Stimulated activated CD4-positive, alpha-beta T cell treated with anti-CD3 and anti-CD28 coated beads, Interleukin-1b, Interleukin-23, amount 100 ng/mL, for 1 hour (primary cell): ENCODE measurements at places on chromosomes 12 and 14.
A peak's percentile ranks its signal among the peaks of the same experiment; 100 is the strongest.

GRCh38 chr12:51792417-51792816 is 56.1 kb downstream of the FIGNL2 start:
- DNase-seq = no peak

DNA sequence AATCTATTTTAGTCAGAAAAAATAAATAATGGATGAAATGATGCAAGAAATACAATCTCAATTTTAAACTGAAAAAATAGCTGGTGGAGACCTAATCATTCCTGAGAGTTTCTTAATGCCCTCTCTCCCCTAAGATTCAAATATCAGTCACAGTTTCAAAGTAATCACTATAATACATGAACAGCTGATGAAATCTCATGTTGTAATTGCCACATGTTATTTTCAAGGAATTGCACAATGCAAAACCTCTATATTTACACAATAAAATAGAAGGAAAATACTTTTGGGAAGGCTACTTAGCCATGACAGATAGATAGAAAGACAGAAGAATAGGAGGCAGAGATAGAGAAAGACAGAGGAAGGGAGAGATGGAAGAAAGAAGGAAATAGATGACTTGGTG is 18.2 kb downstream of the IFNG-AS1 start:
- no peak for DNase-seq

DNA sequence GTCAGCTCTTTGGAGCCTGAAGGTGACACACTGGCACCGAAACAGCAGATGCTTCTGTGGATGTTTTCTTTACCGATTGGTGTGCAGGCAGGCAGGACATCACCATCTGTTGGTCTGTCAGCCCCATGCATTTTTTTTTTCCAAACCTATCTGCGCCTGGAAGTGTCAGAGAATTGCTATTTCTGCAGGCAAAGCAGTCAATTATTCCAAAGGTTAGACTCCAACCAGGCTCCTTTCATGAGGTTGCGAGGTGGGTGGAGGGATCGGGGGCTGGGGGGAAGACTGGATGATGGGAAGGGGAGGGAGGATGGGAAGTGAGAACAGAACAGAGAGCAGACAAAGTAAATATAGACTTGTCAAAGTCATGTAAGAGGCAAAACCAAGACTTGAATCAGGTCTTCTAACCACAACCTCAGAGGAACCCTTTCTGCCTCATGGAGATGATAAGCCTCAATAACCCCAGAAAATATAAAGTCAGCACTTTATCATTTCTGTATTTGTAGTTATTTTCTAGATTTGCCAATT is 117.7 kb downstream of the OTOGL start:
- DNase-seq = no peak

- no peak for DNase-seq
Measured at GRCh38 chr12:50951112-50951511, 1.2 kb upstream of the HIGD1C start.

DNA sequence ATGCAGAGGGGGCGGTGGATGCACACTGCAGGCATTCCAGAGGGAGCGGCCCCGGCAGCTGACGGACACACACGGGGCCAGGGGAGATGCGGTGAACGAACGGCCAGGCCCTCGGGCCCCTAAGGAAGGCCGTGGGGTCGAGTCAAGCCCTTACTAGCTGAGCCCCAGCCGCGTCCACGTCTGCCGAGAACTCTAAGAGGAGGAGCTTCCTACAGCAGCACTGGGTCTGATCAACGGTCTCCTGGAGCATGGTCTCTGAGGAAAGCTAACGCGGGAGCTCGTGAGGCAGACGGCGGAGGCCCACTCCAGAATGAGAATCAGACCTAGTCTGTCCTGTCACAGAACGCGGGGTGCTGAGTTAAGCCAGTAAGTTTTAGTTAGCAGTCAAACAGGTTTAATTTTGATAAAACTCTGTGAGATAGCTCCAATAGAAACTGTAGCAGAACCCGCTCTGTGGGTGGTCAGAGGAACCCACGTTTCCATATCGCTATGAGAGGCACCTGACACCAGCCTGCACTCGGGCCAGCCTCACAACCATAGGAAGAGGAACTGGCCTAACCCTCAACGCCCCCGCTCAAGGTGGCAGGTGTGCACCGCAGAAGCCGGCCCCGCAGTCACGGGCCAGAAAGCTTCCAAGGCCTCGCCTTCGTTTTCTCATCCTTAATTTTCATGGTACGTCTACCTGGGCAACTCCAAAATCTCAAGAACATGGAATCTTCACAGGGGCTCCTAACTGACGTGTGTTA is 55.5 kb downstream of the CDC42BPB start:
- DNase-seq = no peak

GRCh38 chr14:22231018-22231417 is 358.0 kb downstream of the DAD1 start:
- DNase-seq = no peak

GRCh38 chr12:100987552-100988521 is 193.3 kb downstream of the ANO4 start:
- DNase-seq = no peak

DNA sequence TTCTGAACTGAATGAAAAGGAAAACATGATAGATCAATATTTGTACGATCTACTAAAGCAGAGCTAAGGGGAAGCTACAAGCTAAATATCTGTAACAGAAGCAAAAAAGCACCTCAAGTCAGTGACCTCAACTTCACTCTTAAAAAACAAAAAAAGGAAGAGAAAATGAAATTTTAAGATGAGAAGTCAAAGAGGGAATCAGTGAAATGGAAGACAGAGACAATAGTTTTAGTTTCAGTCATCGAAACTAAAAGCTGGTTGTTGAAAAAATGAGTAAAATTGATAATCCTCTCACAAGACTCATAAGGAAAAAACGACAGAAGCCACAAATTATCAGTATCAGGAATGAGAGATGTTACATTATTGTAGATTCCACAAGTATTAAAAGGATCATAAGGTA is 11.9 kb upstream of the SLC2A13 start:
- no peak for DNase-seq

GRCh38 chr12:6451348-6452244 is at the start of gene TAPBPL:
TAPBPL (plus strand) TSS chr12:6452042; CDS start chr12:6452249, 207 bp downstream.
- DNase-seq = peak; percentile 37

DNA sequence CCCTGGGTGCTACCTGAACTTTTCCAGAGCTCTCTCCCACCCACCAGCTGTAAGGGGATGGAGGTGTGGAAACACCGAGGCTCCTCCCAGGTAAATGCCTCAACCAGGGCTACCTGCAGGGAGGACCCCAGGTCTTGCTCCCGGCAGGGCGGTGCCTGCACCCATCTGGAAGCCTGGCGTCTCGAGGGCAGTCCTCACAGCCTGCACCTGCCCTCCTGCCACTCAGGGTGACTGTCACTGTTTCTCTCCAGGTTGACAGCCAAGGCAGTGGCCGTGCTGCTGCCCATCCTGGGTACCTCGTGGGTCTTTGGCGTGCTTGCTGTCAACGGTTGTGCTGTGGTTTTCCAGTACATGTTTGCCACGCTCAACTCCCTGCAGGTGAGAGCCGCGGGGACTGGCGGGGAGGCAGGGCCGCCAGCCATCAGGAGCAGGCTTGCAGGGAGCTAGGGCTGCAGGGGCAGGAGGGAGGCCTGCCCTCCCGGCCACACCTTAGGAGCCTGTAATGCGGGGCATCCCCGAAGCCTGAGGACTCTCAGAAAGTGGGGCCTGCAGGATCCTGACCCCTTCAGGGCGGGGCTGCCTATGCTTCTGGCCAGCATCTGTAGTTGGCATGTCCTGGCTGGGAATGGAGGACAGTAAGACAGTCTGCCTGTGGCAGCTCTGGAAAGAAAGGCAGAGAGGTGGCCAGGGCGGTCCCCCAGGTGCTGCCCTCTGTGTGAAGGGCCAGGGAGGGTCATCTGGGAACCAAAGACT is 182.3 kb downstream of the ADGRD1 start:
- no peak for DNase-seq

DNA sequence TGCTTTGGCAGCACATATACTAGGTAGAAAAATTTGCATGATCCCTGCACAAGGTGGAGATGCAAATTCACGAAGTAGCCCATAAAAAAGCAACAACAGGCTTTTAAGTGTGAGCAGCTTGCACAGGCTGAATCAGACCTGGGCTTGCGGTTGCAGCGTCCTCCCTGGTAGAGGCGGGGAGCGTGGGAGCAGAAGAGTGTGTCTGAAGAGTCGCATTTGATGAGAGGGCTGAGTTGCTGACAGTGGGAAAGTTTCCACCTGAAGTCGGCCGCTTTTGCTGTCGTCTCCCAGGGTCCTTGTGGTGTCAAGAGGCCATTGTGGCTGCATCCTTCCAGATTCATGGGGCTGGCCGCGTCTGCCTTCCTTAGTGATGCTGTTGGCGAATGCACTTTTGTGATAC is 6.2 kb downstream of the AACS start:
- no peak for DNase-seq

- no peak for DNase-seq
Measured at GRCh38 chr14:78588906-78589305, 418.7 kb downstream of the NRXN3 start.

DNA sequence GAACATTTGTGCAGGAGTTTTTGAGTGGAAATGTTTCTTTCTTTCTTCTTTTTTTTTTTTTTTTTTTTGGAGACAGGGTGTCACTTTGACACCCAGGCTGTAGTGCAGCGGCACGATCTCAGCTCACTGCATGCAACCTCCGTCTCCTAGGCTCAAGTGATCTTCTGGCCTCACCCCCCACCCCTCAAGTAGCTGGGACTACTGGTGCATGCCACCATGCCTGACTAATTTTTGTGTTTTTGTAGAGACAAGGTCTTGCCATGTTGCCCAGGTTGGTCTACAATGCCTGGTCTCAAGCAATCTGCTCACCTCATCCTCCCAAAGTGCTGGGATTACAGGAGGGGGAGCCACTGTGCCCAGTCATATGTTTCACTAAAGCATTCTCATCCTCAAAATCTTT is 69.2 kb upstream of the BCAT1 start:
- DNase-seq = no peak

GRCh38 chr12:69816082-69816481 is 8.9 kb upstream of the MYRFL start:
- no peak for DNase-seq

DNA sequence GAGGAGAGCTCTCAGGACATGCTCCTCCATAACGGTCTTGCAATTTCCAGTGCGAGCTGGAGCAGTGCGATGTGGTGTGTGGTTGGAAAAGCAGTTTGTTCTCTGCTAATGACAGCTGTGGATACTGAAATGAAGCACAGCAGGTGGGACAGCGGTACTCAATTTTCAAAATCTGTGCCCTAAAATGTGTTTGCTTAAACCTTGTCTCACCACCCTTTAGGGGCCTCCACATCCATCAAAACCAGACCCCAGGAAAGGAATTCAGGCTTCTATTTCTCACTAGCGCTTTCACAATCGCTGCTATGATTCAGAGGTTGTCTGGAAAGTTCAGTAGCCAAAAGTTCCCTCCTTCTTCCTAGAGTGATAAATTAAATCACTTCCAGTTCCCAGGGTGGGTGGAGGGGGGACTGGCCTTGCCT is 440.8 kb downstream of the EGLN3 start:
- DNase-seq = no peak

DNA sequence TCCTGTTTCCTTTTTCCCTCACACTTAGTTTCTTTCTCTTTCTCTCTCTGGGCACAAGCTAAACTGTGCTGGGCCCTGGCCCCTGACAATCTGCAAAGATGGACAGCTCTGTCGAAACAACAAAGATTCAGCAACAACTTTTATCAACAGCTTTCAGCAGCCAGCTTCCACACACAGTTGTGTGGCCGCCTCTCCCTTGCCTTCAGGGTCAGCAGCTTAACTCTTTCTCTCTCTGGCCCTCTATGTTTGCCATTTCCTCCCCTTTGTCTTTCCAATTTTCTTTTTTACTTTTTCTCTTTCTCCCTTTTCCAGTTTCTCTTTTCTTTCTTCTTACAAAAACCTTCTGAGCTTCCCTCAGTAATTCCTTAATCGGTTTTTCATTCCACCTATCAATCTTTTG is 43.3 kb downstream of the IQSEC3 start:
- no peak for DNase-seq

- DNase-seq = no peak
Measured at GRCh38 chr12:75212072-75212471, 2.4 kb upstream of the KCNC2 start.

DNA sequence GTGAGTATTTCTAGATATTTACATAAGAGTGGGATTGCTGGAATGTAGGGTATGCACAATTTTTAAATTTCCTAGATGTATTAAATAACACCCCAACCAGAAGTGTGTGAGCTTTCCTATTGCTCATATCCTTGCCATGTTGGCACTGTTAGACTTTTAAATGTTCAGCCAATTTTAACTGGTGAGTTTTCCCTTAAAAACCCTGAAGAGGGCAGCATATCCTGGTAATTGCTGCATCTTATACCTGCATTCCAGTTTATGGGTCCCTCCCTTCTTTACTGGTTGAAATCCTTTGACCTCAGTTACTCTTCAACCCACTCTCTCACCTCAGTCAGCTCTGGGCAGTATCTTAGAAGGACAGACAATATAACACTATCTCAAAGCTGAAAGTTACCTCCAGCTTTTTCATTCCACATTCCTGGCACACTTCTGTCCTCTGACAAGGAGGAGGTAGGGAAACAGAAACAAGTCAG is 270.6 kb downstream of the PAWR start:
- no peak for DNase-seq

DNA sequence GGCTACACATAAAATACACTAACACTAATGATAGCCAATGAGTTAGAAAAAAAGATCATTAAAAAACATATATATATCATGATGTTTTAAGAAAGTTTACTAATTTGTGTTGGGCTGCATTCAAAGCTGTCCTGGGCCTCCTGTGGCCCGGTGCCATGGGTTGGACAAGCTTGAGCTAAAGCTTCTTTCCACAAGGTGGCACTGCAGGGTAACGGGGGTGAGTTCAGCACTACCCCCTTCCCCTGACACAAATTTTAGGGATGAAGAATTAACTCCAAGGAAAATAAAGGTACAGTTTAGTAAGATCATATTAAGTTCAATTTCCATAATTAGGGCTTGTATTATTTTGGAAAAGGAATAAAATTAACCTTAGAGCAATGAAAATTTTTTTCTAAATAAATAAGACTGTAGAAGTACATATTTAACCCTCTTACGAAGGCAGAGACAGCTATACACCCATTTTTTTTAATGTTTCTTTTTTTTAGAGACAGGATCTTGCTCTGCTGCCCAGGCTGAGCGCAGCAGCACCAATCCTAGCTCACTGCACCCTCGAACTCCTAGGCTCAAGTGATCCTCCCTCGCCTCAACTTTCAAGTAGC is 38.9 kb downstream of the PPP1R13B start:
- peak; percentile 33 for DNase-seq

GRCh38 chr14:31560759-31561154 is 447 bp upstream of the NUBPL start:
- no peak for DNase-seq

GRCh38 chr12:100185361-100185894 is 15.2 kb upstream of the ACTR6 start:
- DNase-seq = no peak

- DNase-seq = no peak
Measured at GRCh38 chr14:81176241-81176640, 44.5 kb downstream of the GTF2A1 start.

GRCh38 chr14:67618617-67619063 is 1.1 kb upstream of the ARG2 start:
- no peak for DNase-seq

GRCh38 chr14:90546767-90547166 is 149.9 kb downstream of the CALM1 start:
- no peak for DNase-seq

- no peak for DNase-seq
Measured at GRCh38 chr12:41988715-41989114, 156.0 kb downstream of the GXYLT1 start.
